Kasumi-1 (cell line): ENCODE measurements at places on chromosomes 2 and 18.

GRCh38 chr2:240926516-240927389 lies 20.6 kb downstream of the CROCC2 start:
- peak; percentile 11 for DNase-seq

- no peak for DNase-seq
These were observed 183.7 kb downstream of the FHOD3 start for GRCh38 chr18:36481201-36481657.

- DNase-seq: no peak
These were observed 18.6 kb downstream of the DNMT3A start for GRCh38 chr2:25323042-25323514.

DNA sequence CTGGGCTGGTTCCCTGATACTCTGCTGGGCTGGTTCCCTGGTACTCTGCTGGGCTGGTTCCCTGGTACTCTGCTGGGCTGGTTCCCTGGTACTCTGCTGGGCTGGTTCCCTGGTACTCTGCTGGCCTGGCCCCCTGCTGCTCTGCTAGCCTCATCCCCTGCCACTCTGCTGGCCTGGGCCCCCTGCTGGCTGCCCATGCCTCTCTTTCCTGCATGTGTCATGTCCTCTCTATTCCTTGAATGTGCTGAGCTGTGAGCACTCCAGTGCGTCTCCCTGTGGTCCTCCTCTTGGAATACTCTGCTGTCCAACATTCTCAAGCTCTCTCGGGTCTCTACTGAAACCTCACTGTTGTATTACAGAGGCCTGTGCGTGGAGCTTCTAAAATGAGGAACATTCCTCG lies 216.3 kb downstream of the RNF144A start:
- DNase-seq: no peak

GRCh38 chr18:45559258-45559657 lies 56.0 kb upstream of the SLC14A2 start:
- no peak for DNase-seq

DNA sequence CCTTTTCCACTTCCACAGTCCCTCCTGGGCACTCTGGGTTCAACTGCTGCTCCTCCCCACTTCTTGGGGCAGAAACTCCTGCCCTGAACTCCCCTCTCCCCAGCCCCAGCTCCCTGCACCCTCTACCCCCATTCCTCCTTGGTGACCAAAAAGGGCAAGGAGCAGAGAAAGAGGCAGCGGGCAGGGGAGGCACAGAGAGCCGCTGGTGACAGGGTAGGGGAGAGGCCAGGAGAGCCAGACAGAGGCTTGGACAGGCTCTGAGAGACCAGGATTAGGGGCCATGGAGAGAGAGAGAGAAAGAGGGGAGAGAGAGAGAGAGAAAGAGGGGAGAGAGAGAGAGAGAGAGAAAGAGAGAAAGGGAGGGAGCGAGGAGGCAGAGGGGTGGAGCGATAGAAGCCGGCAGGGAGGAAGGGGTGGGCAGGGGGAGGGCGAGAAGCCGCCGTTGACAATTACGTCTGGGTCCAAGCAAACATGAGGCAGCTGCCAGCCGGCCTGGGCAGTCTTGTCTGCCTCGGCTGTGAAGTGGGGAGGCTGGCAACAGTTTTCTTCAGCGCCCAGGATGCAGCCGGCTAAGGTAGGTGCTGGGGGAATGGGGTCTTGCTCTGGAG lies at the start of gene KCNIP3:
Gene KCNIP3 (plus strand): TSS at position 468 of the 608 bp plus-strand sequence. CDS start 92 bp downstream, at position 560.
- DNase-seq: no peak

- DNase-seq: no peak
These were observed 5.3 kb upstream of the RAB12 start for GRCh38 chr18:8603663-8604520.

DNA sequence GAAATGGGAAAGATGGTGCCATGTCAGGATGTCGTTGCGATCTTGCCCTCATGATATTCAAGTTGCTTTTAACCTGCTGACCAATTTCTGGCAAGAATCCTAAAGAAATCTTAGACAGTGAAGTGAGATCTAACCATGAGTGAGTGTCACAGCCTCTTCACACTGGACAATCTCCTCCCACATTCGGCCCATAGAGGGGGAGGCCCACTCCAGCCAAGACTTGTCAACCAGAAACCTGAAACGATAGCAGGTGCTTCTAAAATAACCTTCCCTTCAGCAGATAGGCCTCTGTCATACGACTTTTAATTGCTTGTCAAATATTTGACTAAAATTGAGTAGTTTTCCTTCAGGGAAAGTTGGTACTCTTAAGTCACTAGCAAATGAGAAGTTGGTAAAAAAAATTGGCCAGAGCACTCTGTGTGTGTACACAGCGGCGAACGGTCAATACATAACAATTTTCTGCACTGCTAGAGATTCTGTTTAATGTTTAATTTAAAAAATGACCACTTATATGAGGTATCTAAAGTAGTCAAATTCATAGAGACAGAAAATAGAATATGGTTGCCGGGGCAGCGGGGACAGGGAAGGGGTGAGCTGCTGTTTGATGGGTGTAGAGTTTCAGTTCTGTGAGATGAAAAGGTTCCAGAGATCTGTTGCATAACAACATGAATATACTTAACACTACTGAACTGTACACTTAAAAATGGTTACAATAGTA lies 110.2 kb downstream of the VAPA start:
- no peak for DNase-seq

DNA sequence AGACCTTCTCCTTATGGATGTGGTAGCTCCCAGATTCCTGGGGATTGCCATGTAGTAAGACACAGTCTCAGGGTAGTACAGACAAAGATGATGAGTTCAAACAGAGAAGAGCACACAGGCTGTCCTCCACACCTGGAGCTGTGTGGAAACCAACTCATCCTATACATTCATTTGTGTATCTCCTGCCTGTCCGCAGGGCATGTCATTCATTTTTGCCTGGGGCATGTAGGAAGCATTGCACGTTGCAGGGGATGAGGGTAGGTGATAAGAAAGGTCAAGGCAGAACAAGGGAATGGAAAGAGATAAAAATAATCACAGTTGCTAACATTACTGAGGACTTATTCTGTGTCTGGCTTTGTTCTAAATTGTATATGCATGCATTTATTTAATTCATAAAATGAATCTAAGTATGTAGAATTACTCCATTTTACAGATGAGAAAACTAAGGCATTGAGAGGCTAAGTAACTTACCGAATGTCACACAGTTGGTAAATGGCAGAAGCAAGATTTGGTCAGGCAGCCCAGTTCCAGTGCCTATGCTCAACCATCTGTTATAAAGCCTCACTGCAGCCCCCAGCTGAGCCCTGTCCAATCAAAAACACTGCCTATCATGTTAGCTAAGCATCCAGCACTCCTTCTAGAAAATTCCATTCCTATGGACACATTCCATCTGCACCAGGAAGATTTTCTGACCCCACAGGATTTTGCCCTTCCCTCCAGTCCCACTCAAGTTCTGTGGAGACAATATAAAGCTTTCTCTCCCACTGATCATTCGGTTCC lies 81.0 kb downstream of the SUMO1 start:
- no peak for DNase-seq

GRCh38 chr18:21074336-21075323 lies 37.0 kb downstream of the ROCK1 start:
- peak; percentile 5 for DNase-seq

DNA sequence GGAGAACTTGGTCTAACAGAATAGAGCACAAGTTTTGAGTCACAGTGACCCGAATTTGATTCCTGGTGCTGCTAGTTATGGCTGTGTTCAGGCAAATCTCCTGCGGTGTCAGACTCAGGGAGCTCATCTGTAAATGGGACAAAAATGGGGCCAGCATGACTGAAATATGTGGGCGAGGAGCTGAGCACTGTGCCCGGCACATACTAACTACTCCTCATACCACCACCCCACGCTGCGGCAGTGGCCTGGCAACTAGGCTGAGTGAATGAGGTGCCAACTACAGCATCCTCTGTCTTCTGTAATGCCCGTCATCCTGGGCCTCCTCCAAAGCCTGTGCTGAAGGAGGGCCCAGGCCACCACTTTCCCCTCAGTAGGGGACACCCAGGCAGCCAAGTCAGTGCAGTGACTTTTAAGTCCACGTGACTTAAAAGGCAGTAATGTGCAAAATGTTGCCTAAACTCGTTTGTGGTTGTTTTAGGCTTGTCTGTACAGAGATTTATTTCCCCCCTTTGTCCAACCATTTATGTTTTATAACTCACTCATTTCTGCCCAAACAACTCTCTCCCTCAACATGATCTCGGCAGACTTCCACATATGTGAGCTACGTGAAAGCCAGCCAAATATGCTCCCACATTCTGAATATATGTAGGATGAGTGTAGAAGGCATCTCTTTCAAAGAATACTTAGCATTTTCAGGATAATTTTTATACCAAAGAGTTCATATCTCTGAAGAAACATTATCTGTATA lies 773.7 kb downstream of the TSN start:
- no peak for DNase-seq

DNA sequence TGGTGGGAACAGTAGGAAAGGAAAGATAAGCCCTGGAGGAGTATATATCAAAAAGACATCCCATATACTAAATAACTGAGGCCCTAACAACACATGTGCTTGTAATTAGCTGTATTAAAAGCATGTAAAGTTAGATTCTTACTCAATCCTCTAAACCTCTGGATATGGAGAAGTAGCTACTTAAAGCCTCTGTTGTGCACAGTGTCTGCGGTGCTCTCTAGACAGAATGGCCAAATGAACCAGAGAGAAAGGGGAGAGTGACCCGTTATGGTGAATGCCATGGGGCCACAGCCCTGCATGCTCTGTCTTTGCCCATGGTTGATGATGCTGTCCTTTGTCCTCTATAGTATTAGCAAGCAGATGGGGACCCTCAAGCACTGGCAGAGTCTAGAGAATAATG lies 104.4 kb upstream of the SLC8A1 start:
- no peak for DNase-seq

GRCh38 chr2:204365811-204366210 lies 179.5 kb upstream of the PARD3B start:
- DNase-seq: no peak

GRCh38 chr2:232600053-232600773 lies 33.2 kb upstream of the EFHD1 start:
- no peak for DNase-seq

DNA sequence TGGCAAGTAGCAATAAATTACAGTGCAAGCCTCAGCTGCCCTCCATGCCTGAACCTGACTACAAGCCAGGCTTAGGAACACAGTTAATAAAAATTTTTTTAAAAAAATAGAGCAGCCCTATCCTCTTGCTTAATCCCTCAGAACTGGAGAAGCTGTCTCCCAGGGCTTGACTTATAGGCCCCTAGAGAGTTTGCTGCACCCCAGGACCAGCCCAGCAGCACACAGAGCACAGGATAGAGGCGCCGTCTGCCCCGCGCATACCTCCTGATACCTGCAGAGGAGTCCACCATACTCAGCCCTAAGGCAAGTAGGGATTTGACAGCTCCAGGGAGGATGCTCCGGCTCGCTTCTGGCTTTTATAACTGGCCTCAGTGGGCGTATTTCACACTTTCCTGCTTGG lies 548.6 kb upstream of the RAB6C start:
- no peak for DNase-seq

DNA sequence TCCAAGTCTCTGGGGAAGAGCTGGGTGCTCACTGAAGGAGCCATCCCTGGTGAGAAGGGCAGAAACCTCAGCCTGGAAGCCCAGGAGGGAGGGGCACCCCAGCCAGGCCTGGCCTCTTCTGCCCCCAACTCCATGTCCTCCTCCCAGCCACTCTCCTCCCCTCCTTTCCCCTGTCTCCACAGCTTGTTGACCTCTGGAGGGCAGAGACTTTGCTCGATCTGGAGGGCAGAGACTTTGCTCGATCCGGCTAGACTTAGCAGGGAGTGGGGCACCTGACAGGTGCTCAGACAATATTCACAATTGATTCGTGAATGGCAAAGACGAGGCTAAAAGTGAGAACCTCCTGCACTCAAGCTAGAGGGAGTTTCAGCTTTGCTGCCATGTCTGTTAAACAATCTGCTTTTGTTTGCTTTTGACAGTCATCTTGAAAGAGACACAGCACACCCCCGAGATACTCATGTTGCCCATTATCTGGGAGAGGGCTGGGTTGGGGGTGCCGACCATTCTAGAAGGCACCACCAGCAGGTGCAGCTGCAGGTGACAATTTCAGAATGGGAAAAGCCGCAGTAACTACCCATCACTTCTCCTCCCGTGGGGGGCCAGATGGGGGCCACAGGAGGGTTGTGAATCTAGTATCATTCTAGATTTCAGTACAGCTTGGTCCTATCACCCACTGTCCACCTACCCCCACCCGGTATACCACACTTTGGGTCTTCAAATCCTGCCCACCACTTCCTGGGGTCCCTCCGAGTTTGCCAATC lies 54.8 kb downstream of the DNMT3A start:
- no peak for DNase-seq

DNA sequence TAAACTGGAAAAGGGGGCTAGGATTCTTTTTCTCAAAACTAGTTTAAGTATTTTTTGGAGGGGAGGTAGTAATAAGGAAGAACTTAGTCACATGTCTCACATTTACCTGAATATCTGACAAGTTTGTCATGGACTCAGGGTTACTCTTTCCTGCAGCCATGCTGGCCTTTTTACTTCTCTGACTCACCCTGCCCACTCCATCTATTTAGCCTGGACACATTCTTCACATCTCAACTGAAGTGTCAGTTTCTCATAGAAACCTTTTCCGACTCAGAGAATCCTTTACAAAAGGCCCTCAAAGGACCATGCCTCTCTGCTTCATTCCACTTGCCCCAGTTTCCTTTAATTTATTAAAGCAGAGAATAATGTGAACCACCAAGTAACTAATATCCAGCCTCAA lies 42.6 kb downstream of the SCN7A start:
- DNase-seq: no peak

DNA sequence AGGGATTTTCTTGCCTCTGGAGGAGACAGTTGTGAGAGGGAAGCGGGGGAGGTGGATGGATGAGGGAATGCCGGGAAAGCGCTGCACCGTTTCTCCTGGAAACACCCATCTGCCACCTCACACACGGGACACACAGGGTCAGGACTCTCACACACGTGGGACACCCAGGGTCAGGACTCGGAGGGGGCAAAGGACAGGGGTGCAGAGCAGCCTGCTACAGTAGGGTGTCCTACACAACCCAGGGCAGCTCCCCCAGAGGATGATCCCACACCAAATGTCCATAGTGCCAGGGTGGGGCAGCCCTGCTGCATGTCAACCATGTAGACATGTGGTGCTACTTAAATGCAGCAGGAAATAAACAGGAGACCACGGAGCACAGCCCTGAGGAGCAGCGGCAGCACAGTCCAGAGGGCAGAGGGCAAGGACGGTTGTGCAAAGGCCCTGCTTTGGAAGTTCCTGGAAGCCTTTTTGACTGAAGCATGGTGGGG lies 5.1 kb downstream of the RAMP1 start:
- no peak for DNase-seq

- DNase-seq: no peak
These were observed 123.2 kb downstream of the B3GNT2 start for GRCh38 chr2:62319070-62319469.

- no peak for DNase-seq
These were observed 66.3 kb downstream of the PTGR3 start for GRCh38 chr18:75142677-75143076.

- no peak for DNase-seq
These were observed 926 bp upstream of the YPEL5 start for GRCh38 chr2:30145826-30146336.

DNA sequence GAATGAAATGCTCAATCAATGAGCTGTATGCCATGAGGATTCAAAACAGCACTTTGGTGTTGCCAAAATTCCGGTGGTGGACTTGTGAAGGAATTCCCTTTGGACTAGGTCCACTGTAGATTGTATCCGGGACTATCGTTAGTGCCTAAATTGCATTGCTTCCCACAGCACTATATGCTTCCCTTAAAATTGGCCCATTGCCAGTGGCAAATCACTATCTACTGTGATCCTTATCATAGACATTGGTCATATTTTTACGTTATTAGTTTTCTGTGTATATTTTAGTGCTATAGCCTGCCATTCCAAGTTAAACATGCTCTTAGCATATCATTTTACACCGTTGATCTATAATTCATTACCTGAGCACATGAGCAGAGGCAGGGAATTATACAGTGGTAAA lies 1.7 kb downstream of the PJVK start:
- no peak for DNase-seq
